ENCODE measurements at places on chromosomes 1 and 21.
A peak's percentile ranks its signal among the peaks of the same experiment; 100 is the strongest.

DNA sequence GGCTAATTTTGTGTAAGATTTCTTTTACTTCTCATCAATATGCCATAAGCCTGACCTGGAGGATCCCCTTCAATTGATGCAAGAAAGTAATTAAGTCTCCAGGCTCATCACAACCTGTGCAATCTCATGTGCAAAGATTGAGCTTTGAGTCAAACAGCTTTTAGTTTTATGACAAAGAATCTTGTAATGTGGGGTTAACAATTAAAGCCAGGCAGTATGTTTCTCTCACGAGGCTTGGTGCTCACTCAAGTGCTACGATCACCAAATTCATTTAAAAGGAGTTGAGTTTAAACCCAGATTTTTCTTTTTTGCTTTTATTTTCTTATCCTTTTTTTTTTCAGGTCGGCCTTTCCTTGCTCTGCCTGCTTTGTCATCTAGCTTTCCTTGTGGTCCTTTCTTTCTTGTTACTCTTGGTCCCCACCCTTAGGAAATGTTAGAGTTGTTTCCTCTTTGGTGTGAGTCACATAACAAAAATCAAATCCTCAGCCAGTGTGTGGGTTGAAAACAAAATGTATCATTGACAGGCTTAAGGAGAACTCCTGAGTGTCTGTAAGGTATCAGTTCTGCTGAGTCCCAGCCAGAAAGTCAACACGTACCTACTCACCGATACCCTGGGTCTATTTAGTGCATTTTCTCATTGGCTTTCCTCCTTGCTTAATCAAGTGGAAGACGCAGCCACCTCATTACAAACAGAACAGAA, 1037.2 kb downstream of the ADGRL2 start:
- DNase-seq = no peak

DNA sequence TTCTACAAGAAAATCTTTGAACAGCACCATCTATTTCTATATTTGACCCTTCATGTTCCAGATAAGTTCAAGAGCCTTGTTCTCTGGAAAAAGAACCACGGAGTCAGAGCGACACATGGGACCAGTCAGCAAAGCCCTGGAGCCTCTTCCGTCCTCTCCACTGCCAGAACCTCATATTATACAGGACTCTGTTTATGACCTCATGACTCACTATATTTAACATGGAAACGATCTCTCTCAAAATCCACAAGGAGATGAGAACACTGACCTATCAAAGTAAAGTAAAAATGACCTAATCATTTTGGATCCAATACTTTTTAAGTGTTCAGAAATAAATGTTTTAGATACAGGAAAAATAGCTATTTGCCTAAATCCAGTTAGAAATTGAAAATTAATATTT, 124.6 kb upstream of the KRTAP19-8 start:
- no peak for DNase-seq

- DNase-seq = no peak
Measured at GRCh38 chr1:26820784-26821269, 5.7 kb upstream of the ZDHHC18 start.

DNA sequence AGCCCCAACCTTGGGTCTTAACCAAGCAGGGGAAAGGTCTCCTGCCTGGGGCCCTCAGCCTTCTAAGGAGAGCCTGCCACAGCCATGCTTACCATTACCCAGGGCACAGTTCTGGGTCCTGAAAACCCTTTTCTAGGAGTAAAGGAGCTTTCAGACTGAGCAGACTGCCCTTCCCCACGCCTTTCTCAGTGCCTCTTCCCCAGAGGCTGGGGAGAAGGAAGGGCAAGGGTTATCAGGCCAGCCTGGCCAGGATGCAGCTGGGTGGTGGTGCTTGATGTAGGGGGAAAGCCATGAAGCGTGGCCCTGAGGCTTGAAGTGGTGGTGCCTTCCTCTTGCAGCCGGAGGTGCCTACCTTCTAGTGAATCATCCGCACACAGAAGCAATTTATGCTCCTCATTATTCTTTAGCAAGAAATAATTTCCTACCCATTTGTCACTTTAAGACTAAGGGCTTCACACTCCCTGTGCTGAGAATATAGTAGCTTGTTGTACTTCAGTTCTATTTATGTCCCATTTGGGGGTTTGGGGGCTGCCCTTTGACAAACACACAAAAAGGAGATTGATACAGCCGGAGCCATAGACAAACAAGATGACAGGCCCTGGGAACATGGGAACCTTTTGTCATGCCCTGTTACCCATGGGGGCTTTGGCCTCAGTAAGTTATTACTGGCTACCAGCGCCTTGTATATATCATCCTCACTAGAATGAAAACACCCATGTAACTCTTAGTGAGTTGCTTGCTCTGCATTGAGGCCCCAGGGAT, 40.7 kb downstream of the MAN1C1 start:
- DNase-seq = no peak

GRCh38 chr1:48006264-48006663, 9.1 kb upstream of the TRABD2B start:
- DNase-seq = no peak

GRCh38 chr21:38171723-38172344, 85.0 kb upstream of the KCNJ15 start:
- no peak for DNase-seq

DNA sequence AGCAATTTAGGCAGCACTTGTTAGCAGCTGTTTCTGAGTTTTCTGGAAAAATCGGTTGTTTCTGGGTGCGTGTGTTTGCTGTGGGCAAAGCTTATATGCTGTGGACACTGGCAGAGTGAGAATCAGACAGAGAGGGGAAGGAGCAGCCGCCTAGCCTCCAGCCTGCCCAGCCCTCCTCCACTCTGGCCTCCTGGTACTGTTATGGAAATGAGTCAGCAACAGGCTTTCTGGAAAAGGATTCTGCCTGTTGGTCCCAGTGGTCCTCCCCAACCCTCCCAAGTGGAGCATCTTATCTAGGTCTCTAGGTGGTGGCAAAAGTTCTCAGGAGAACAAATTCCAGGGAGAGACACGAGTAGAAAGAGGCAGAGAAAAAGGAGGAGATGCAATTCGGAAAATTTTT, 42.2 kb upstream of the GOLT1A start:
- DNase-seq = no peak

GRCh38 chr1:211944733-211945500, 90.4 kb downstream of the INTS7 start:
- DNase-seq = no peak

DNA sequence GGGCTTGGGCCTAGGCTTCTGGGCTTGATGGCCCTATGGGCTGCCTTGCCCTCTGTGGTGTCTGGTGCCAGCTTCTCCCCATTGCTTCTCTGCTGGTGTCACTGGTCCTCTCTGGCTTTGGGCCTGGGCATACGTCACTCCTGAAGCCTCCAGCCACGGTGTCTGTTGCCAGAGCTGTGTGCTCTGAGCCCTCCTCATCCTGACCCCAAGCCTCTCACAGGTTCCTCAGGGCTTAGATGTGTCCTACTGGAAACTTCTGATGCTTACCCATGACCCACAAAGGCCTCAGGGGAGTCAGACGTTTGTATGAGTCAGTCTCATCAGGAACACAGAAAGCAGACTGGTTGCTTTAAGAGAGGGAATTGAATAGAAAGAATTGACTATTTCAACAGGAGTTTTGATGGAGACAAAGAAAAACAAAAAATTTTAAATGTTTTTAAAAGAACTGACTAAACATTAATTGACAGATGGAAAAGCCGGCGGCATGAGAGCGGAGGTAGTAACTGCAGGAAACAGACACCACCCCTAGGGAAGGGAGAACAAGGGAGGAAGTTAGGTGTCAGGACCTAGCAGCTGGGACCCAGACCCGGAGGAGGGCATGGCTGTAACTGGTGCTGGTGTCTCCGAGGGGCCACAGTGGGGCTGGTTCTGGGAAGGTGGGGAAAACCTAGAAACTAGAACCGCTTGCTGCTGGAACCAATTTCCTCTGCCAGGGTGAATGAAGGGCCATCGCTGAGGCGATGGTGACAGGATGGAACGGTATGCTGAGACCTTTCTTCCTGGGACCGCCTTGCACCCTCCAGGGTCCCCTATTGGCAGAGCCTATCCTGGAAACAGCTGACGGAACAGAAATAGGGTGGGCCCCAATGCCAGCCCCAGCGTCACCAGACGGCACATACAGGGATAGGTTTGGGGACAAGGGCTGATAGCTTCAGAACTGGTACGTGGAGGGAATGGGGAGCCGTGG, 40.0 kb upstream of the CITED4 start:
- no peak for DNase-seq

- DNase-seq = no peak
Measured at GRCh38 chr1:185426848-185427247, 109.8 kb upstream of the IVNS1ABP start.

- no peak for DNase-seq
Measured at GRCh38 chr1:208272713-208273112, 28.5 kb upstream of the PLXNA2 start.

GRCh38 chr1:232547938-232548484, 81.9 kb downstream of the SIPA1L2 start:
- no peak for DNase-seq

- DNase-seq = no peak
Measured at GRCh38 chr1:174572771-174573170, 125.0 kb downstream of the GPR52 start.

- DNase-seq = no peak
Measured at GRCh38 chr1:173960625-173961024, 43.5 kb upstream of the SERPINC1 start.

GRCh38 chr1:49163031-49163430, 386.3 kb upstream of the BEND5 start:
- DNase-seq = no peak

GRCh38 chr1:31924839-31925238, 13.3 kb downstream of the PTP4A2 start:
- DNase-seq = no peak

DNA sequence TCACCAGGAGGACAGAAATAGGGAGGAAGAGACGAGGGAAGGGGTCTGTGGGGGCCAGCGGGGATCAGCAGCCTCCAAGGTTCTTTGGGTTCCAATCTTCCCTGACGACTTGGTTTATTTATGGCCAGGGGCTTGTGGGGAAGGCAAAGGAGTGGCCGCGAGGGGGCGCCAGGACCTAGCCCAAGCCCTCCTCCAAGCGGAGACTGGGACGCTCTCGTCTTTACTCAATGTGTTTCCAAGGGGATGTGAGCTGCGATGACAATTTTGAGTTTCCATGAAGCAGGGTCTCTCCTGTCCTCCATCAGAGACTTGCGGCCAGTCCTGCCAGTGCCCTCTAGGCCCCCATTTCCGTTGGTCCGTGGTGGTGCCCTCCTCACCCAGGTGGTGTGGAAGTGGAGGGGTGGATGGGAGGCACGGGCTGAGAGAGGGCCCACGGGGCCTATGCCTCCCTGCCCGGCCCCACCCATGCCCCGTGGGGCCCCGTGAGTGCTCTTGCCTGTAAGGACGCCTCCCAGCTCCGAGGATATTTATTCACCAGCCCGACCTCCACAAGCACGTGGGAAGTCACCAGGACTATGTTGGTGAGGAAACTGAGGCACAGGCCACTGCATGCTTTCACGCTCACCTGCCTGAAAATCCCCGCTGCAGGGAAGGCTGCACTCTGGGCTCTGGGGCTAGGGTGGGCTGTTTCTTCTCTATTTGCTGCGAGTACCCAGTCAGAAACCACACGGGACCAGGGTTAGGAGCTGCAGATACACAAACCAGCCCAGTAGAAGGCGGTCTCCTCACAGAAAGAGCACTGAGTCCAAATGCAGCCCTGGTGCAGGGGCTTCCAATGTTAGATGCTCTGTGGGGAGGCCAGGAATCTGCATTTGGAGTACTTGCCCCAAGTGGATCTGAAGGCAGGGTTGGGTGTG, 26.5 kb downstream of the DMRTB1 start:
- peak; percentile 41 for DNase-seq

GRCh38 chr21:46171996-46172862, 12.0 kb downstream of the SPATC1L start:
- no peak for DNase-seq

GRCh38 chr1:11042995-11043874, 3.8 kb downstream of the MASP2 start:
- DNase-seq = no peak

DNA sequence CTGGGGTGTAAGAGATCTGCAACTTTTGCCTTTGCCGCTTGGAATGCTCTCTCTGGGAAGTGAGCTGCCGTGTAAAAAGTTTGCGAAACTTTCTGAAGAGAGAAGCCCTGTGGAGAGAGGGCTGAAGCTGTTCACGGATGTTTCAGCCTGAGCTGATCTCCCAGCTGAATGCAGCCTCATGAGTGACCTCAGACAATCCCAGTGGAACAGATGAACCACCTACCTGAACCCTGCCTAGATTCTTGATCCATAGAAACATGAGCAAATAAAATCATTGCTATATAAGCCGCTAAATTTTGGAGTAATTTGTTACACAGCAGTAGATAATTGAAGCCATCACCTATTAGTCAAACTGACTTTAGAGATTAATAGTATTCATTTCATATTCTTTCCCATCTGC, 4.4 kb upstream of the ALG6 start:
- DNase-seq = no peak

DNA sequence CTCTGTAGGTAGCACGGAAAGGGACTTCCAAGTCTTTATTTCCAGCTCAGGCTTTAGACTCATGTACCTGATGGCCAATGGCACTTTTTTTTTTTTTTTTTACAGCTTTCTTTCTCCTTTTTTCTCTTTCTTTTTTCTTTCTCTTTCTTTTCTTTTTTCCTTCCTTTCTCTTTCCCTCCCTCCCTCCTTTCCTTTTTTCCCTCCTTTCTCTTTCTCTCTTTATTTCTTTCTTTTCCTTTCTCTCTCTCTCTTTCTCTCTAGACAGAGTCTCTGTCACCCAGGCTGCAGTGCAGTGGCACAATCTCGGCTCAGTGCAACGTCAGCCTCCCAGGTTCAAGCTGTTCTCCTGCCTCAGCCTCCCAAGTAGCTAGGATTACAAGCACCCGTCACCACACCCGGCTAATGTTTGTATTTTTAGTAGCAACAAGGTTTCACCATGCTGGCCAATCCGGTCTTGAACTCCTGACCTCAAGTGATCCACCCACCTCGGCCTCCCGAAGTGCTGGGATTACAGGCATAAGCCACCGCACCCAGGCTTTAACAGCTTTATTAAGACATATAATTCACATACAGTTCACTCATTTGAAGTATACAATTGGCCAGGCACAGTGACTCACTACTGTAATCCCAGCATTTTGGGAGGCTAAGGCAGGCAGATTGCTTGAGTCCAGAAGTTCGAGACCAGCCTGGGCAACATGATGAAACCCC, 5.1 kb upstream of the DCAF8 start:
- DNase-seq = no peak

GRCh38 chr1:222781251-222781650, 33.6 kb upstream of the DISP1 start:
- no peak for DNase-seq

GRCh38 chr1:43774359-43774758, 67.0 kb downstream of the ST3GAL3 start:
- no peak for DNase-seq

DNA sequence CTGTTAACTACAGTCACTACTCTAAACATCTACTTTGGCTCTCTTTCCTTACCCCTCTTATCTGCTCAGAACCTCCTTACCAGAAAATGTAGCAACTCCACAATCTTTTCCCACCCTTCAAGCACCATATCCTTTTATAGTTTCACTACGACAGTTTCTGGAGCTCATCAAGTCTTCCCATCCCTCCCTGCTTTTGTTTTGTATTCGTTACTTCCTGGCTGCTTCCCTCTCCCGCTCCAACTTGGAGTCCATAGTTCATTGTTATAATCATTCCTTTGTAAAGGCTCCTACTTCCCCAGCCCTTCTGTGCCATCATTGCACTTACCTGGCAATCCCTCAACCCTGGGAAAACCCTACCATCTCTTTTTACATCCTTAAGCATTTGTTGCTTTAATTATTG, 18.0 kb downstream of the MPZL1 start:
- no peak for DNase-seq

GRCh38 chr1:173112129-173112528, 61.4 kb upstream of the TNFSF18 start:
- DNase-seq = no peak

- DNase-seq = no peak
Measured at GRCh38 chr1:157030728-157031127, 14.8 kb downstream of the ARHGEF11 start.

All from stimulated activated CD8-positive, alpha-beta memory T cell treated with anti-CD3 and anti-CD28 coated beads, Interleukin-15, amount 100 ng/mL, for 48 hours (primary cell).